Sigmoid colon (tissue), 7 donors: ENCODE measurements at places on chromosomes 2 and 18.
A peak's percentile ranks its signal among the peaks of the same experiment; 100 is the strongest.

GRCh38 chr2:193847130-193847529 is 1652.4 kb upstream of the TMEFF2 start:
- DNase-seq, result no peak

DNA sequence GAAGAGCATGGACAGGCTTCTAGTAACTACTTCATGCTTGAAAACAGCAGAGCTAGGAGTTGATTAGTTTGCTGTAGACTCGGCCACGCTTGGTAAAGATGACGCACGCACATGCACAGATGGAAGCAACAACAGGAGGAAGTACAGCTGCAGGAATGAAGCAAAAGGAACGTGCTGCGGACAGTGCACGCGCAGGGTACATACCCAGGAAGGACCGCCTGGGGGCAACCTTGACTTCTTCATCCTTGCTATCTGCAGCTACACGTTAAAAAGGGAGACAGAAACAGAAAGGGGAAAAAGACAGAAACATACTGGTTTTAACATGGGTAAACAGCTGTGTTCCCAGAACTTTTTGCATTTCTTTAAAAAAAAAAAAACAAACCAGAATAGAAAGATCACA is 17.7 kb downstream of the SLC66A2 start:
- DNase-seq, result peak; percentile 40

DNA sequence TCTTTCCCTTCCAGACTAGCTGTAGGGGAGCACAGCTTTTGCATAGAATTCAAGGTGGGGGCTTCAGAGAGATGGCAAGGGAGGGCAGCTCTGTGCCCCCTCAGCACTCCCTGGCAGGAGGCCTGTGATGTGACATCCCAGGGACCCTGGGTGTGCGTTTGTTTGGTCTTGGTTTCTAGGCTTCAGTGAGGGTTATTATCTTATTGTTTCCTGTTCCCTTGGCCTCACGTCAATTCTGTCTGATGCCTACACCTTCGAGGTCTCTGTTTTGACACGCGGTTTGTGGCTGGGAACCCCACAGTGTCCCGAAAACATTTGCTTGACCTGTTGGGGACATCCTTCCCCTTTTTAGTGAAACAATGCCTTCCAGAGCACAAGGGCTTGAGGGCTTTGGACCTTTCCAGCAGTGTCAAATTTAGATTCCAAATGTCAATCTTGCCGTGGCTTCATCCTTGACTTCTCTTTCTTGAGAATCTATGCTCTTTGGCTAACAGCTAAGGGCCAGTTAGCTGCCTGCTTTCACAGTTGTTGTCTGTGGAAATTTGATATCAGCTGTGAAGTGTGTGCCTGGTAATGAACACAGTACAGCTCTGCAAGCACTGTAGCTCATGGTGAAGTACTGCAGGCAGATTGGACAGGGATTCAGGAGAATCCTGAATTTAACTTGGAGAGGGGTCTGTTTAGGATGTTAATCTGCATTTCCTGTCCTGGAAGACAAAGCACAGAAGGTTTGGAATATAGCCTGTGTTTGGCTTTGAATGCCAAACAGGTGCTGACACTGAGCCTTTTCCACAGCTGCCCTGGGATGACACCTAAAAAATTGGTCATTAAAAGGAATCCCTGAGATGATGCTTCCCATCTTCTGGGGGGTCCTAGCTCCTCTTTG is 108.2 kb upstream of the CXCR4 start:
- no peak for DNase-seq

DNA sequence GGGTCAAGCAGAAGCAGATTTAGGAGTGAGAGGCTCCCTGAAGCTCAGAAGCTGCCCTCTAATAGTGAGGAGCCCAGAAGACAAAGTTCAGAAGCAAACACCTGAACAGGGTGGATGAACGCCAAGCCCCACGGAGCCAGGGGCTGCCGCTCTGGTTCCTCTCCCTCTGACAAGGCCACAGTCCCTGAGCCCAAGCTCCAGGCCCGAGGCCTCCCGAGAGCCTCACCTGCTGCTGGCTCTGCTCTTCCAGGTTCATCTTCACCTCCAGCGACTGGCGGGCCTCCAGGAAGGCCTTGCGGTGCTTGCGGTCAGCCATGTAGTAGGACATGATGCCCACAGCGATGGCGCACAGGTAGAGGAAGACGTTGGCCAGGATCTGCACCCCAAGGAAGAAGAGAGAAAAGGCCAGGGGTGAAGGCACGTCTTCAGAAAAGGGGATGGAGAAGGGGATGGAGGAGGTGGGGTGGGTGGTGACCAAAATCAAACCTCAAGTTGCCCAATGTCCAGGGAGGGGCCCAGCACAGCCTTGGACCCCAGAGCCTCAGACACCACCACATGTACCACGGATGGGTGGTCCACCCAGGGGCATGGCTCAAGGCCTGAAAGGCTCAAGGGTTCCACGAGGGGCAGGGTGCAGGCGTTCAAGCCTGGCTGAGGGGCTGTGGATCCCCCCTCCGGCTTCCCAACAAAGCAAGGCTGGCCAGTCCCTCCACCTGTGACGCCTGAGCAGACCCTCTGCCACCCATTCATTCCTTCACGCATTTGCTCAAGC is 47.5 kb downstream of the ADCY3 start:
- DNase-seq, result no peak

DNA sequence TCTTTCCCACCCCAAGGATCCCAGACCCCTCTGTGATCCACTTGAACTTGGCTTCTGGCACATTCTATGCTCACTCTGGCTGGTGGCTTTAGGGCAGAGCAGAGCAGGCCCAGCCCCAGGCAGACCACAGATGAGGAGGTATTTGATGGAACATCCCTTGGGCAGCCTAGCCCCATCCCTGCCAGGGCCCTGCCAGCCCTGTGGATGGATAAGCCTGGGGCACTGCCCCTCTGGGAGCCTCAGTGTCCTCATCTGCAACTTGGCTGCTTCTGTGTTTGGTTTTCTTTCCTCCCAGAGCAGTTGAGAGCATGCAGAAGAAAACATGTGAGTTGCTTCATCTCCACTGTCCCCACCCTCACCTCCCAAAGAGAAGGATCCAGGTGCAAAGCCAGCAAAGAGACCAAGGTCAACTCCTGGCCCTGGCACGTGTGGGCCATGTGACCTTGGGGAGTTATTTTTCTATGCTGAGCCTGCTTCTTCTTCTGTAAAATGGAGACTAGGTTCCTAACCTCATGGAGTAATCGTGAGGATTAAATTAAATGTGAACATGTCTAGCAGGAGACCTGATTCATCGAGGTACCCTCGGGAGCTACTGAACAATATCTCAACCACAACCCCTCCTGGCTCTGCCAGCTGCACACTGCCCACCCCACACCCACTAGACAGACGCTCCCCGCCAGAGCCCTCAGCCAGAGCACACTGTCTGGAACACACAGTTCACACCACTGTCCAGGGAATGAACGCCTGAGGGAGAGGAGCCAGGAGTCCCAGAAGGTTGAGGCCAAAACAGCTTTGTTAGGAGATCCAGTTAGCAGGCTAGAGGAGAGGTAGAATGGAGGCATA is 14.6 kb upstream of the TNS1 start:
- DNase-seq, result no peak
